ENCODE measurements at places on chromosomes 5 and 9.

DNA sequence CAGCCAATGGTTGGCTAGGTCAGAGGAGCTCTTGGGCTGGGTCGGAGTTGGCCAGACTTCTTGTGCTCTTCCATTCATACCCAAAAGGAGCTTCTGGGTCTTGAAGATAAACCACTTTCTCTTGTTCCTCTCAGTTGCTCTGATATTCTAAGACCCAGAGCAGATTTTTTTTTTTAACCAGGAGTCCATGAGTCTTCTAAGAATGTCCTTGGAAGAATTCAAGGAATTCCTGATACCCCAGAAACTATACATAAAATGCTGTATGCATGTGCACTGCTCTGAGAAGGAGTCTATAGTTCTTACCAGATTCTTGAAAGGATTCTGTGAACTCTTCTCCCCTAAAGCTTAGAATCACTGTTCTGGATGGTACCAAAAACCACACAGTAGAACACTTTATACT is 9.9 kb upstream of the PALM2AKAP2 start:
- DNase-seq, result no peak

DNA sequence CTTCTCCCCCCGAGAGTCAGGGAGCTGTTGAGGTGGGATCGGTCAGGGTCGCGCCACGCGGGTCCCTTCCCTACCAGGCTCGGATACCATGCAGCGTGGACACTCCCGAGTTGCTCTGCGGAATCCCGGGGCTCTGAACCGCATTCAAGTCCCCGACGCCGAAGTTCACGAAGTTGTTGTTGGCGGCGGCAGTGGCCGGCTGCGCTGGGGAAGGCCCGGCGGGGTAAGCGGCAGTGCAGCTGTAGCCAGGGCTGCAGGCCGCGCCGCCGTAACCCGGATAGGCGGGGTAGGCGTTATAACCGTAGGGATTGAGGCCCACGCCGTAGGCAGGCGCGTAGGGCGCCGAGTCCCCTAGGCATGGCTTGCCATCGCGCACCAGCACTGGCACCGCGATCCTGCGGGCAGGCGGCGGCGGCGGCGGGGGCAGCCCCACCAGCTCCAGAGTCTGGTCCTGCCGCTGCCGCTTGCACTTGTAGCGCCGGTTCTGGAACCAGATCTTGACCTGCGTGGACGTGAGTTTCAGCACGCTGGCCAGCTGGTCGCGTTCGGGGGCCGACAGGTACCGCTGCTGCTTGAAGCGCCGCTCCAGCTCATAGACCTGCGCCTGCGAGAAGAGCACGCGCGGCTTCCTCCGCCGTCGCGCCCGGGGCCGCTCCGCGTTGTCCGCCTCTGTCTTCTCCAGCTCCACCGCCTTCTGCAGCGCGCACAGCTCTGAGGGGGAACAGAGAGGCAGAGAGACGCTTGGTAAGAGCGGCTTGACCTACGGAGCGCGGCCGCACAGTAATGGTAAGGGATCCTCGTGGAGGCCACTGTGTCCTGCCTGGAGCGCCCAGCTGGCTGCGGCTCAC is 2.3 kb downstream of the NKX2-5 start:
- DNase-seq, result peak; percentile 72

- DNase-seq, result no peak
Measured at GRCh38 chr9:25904701-25905100, 226.5 kb upstream of the TUSC1 start.

GRCh38 chr5:139746691-139747582 is 48.7 kb upstream of the PSD2 start:
- DNase-seq, result peak; percentile 40

- no peak for DNase-seq
Measured at GRCh38 chr5:11383506-11384095, 520.6 kb downstream of the CTNND2 start.

DNA sequence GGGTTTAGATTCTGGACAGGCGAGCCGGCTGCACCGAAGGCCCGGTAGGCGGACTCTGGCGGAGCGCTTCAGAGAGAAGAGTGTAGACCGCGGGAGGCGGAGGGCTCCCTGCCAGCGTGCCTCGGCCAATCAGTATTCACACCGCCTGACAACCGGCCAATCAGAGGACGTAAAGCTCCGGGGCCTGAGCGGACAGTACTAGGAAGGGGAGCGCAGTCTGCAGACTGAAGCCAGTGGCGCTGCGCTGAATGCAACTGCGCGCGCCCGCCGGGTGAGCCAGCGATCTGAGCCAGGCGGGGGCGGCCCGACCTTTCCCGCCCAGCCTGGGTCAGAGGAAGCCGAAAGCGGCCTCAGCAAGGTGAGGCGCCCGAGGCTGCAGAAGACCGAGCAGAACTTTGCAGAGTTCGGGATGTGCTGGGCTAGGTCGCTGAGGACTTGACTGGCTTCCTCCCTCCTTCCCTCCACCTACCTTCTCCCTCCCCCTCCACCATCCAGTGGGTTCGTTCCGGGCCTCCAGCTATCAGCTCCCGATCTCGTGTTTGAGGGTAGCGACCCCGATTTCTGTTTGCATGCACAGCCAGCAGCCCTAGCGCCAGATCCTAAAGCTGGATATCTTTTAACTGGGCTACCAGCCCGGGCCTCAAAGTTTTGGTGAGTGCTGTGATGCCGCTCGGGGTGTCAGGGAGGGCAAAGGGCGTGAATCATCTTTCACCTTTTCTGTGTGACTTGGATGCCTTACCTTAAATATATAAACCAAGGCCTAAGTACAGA is at the start of gene DMRT2:
TSS of gene DMRT2 (plus strand) at position 233 of the 771 bp plus-strand sequence. CDS start 1,257 bp downstream, outside the sequence.
- peak; percentile 17 for DNase-seq

DNA sequence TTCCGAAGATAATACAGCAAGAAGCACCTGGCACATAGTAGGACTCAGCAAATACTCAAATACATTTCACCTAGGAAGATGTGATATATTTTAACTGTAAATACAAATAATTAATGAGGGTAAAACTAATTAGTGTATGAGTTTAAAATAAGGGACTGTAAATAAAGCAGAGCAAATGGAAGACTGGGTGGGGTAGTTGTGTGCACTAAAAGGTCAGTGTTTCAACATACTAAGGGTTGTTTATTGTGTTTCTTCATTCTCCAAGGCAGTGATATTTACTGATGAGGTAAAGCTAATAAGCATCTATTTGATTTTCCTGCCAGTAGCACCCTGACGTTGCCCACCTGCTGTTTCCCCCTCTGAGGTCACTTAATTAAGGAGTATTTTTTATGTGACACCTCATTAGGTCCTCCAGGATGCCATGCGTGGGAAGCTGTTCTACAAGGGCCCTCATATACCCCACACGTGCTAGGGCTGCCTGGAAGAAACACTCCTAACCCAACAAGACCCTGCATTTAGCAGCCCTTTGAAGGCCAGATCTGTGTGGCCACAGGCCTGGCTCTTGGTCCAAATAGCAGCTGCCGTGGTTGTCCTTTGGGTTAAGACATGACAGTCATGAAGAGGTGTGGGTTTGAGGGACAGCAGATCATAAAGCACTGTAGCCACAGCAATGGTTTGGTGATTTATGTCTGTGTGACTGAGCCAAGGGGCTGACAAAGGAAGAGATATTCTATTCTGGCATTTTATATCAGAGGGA is 97.5 kb upstream of the RPS23 start:
- no peak for DNase-seq

GRCh38 chr5:67528953-67529352 is 332.4 kb upstream of the CD180 start:
- no peak for DNase-seq

Data from ELF-1 (cell line).